ENCODE measurements at places on chromosomes 1 and 21.

DNA sequence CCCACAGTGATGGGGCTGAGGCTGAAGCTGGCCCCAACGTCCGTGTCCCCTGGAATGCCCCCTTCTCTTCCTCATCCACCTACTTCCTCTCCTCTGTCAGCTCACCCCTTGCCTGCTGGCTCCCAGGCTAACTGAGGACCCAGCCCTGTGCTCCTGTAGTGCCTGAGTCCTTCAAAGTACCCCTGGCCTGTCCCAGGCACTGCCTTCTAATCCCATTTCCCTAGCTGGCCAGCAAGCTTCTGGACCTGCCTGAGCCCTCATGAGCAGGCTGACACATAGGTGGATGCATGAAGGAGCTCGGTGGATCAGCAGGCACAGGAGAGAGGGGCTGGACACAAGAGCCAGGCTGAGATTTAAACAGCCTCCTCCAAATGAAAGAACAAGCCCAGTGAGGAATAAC, 650.8 kb downstream of the NPHP4 start:
- no peak for ATAC-seq

DNA sequence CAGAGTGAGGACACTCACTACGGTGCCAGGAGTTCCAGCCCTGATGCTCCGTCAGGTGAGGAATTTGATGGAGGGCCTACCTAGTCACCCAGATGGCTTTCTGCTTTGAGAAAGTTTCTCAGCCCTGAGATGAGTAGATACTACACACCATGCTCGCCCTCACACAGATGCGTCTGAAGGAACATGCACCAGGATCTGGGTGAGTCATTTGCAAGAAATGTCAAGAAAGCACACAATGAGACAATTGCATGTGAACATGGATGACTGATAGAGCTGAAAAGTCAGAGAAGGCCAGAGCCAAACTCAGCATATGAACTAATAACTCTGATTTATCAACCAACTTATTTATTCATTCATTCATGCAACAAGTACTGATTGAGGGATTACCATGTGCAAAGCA, 483.9 kb downstream of the OMA1 start:
- no peak for ATAC-seq

- ATAC-seq: peak; percentile 51
These were observed 27.0 kb upstream of the TRAPPC10 start for GRCh38 chr21:43984905-43985689.

GRCh38 chr1:77652268-77652667, 30.2 kb downstream of the ZZZ3 start:
- ATAC-seq: no peak

DNA sequence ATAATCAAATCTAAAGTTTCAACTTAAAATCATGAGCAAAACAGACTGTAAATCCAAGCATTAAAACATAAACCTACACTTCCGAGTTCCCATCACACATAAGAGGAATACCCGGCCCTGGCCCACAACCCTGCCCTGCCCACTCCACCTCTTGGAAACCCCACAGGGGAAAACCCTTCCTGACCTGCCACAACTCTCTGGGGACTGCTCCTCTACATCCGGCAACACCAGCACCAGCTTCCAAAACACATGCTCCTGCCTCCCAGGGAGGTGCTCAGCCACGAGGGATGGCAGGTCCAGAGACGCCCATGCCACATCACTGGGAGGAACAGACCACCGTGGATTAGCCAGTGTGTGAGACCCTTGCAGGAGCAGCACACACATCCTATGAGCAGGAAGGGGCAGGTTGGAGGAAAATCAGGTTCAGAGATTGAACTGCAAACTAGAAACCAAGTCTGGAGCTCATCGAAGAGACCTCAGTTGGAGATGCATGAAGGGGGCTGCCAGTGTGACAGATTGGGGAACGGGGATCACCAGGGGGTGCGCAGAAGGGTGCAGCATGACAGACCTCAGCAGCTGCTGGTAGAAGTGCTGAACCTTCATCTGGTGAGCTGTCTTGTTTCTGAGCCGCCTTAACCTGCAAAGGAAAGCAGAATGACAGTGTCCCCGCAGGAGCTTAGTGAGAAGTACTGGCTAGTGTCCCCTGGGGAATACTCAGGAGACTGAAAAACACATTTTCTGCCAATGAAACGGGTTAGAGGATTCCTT, 25.8 kb upstream of the LSS start:
- no peak for ATAC-seq

DNA sequence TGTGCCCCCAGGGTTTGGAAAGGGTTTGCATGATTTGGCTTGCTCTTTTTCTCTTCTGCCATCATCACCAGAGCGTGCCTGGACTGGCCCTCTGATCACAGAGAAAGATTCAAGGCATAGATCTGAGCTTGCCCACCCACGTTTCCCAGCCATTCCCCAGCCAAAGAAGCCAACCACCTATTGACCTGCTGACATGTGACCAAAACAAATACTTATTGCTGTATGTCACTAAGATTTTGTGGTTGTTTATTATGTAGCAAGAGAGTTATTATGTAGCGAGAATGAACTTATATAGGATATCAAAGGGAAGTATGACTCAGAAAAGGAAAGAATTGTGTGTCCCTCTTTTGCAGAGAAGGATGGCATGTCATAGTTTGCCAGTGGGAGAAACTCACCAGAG, 59.9 kb downstream of the UBE2U start:
- no peak for ATAC-seq

DNA sequence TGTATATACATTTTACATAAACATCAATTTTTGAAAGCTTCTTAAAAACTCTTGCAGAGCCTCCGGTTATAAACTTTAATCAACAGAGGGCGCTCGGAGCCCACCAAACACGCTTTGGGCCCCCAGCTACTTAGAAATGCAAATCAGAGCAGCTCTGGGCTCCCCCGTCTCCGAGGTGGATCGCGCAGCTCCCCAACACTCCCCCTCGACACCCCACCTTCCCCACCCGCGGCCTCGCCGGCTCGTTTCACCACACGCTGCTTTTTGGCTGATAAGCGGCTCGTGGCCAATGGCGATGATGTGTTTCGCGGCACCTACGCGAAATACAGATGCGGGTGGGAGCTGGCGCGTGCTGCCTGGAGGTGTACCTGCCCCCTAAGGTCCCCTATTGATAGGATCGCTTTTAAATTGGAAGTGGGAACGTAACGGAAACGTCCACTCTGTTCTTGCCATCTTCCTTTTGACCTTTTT, 1.7 kb upstream of the KIF26B start:
- peak; percentile 50 for ATAC-seq

Measured in activated CD4-positive, CD25-positive, alpha-beta regulatory T cell treated with anti-CD3 and anti-CD28 coated beads, Interleukin-2, amount 50 U/mL, for 24 hours (primary cell).